Activated T-cell treated with anti-CD3 and anti-CD28 coated beads for 24 hours (primary cell): ENCODE measurements at places on chromosomes 16 and 17.

DNA sequence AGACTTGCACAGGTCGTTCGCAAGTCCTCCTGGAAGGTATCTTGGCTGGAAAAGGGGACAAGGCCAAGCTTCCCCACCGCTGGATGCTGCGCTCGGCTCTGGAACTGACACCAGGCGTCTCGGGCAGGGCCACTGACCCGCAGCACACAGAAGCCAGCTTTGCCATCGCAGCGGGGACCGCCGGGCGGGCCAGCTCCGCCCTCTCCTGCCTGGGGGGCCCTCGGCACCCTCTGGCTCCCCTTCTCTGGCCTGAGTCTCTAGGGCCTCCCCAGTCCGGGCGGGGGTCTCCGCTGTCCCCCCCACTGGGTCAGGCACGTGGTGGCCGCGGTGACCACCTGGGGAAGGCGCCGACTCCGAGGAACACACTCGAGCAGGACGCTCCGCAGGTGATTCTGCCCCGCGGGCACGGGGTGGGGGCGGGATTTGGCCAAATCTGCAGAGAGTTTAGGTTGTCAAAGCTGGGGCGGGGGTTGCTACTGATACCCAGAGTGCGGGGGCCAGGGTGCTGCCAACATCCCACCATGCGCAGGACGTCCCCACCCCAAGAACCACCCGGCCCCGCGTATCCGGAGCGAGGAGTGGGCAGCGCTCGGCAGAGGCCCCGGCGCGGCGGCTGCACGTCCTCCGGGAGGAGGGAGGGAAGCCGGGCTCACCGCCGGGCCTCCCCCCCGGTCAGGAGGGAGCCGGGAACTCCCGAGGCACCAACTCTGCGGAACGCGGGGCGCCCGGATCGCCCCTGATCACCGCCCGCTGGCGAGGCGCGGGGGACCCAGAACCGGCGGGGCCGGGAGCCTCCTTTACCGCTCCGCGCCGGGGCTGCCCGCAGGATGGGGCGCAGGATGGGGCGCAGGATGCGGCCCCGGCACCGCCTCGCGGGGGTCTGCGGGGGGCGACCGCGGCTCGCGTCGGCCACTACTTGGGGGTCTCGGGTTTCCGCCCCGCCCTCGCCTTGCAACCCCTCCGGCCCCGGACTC, 744 bp upstream of the METRNL start:
- no peak for DNase-seq

GRCh38 chr16:88692861-88693260, 6.6 kb upstream of the SNAI3 start:
- no peak for DNase-seq

DNA sequence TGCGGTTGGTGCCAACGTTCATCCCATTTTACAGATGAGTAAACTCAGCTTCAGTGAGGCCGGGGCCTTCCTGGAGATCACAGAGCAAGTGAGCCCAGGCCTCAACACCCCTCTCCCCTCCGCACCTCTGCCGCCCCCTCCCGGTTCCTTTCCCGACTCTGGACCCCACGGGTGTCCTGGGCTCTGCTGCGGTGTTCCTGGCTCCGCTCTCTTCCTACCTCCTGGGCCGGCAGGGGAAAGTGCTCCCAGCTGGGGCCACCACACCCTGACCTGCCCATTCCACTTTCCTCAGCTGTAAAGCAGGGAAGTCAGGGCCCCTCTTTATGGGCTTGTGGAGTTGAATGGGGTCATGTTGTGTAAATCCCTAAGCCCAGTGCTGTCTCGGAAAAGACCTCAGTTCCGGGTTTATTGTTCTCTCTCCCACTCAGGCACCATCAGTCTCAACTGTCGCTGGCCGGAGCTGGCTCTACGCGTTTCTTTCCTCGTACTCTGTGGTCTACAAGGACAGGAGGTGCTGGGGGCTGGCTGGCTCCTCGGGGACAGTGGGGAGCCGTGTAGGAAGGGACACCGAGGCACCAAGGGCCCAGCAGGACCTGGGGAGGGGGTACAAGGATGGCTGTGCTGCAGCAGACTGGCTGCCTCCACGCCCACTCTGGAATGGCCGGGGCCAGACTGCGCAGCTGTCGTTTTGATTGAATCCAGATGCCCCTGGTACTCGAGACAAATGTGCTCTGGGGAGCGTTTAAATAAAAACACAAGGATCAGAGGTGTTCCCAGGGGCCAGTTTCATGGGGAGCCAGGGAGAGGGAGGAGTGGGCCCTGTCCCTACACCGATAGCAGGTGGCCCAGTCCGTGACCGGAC, 21.7 kb upstream of the ACSF3 start:
- no peak for DNase-seq

DNA sequence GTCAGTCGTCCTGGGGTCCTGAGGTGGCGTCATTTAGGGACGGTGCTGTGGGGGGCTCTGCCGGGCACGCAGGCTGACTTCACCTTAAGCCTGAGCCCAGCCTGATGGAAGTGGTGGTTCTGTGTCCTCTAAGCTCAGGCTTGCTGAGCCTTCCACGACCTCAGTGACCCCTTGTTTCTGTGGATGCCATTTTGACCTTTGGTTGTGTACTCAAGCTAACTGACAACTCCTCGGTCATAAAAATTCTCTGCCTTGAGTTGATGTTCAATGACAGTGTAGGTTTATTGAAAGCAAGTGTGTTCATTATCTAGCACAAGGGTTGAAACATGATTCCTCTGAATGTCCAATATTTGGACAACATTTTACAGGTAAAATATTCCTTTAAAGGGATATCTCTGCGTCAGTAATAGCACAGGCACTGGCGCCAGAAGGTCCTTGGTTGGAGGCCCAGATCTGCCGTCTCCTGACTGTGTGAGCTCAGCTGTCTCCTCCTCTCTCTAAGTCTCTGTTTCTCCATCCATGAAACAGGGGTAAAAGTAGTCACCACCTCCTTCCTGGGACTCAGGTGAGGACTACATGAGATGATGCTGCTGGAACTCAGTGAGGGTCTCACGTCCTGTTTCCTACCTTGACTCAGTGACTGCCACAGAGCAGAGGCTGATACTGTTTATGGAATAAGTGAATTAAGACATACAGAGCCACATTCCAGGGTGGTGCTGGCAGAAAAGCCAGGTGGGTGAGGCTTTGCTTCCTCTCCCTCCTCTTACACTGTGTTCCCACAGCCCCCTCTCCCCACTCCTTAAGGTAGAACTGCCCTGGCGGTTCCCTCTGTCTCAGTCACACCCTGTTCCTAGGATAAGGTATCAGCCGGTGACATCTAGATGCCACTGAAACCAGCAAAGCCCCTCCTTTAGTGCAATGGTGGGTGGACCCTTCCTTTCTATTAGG, 75.7 kb downstream of the IRF8 start:
- DNase-seq: no peak

- DNase-seq: peak; percentile 73
Observed at GRCh38 chr17:20226814-20227482, 217.8 kb downstream of the SPECC1 start.

DNA sequence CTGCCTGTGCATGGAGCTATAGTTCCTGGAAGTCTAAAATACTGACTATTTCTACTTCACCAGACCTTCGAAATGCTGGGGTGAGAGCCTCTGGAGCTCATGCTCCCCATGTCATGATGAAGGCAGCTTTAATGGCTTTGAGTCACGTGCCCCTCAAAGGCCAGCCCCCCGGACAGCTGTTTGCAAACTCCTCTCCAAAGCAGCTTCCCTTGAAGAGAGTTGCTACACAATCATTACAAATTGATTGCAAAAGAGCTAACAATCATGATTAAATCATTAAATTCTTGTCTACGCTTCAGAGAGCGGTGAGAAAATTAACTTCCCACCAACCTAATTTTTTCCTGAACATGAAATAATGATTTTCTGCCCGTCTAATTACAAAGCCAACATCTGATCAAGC, 134.8 kb upstream of the IRX6 start:
- no peak for DNase-seq

- DNase-seq: no peak
Observed at GRCh38 chr17:49018116-49018612, 21.0 kb downstream of the IGF2BP1 start.

DNA sequence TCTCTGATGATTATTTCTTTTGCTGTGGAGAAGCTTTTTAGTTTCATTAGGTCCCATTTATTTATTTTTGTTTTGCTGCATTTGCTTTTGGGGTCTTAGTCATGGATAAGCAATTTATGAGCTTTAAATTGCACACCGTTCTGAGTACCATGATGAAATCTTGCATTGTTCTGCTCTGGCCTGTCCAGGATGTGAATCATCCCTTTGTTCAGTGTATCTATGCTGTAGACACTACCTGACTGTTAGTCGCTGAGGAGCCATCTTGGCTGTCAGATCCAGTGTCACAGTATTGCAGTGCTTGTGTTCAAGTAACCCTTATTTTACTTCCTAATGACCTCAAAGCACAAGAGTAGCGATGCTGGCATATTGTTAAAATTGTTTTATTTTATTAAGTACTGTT, 218.0 kb upstream of the CNTNAP4 start:
- no peak for DNase-seq

- no peak for DNase-seq
Observed at GRCh38 chr16:83315271-83315670, 492.5 kb upstream of the HSBP1 start.

- no peak for DNase-seq
Observed at GRCh38 chr16:74877706-74878105, 103.1 kb upstream of the FA2H start.
